ENCODE measurements at places on chromosomes 3 and 15.

- no peak for DNase-seq
Observed at GRCh38 chr15:81653259-81653658, 279.2 kb upstream of the TMC3 start.

DNA sequence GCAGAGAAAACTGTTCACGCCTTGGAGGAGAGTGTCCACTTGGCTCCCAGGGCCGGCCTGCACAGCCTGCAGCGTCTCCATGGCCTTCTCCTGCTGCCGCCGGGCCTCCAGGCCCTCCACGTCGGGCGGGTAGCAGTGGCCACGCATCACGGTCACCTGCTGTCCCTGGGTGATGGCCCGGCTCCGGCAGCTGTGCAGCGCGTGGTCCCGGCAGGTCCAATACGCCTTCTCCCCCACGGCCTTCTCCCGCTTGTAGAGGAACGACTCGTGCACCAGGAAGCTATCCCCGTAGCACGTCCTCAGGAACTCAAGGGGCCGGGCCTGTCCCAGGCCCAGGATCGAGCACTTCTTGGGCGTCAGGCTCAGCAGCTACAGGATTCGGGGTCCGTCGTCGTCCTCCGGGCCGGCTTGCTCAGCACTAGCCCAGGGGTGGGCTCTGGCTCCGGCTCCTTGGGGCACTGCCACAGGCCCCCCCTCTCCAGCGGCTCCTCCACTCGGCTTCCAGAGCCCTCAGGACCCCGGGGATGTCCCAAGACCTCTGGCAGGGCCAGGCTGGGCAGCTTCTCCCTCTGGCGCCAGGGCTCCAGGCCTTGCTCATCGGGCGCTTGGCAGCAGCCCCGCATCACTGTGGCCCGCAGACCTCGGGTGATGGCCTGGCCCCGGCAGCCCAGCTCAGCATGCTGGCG, 83.6 kb upstream of the FXR1 start:
- DNase-seq: no peak

GRCh38 chr3:109023167-109023566, 69.5 kb upstream of the GUCA1C start:
- no peak for DNase-seq

- no peak for DNase-seq
Observed at GRCh38 chr15:63984331-63984730, 62.0 kb downstream of the DAPK2 start.

- DNase-seq: no peak
Observed at GRCh38 chr15:69756440-69756839, 303.8 kb downstream of the RPLP1 start.

DNA sequence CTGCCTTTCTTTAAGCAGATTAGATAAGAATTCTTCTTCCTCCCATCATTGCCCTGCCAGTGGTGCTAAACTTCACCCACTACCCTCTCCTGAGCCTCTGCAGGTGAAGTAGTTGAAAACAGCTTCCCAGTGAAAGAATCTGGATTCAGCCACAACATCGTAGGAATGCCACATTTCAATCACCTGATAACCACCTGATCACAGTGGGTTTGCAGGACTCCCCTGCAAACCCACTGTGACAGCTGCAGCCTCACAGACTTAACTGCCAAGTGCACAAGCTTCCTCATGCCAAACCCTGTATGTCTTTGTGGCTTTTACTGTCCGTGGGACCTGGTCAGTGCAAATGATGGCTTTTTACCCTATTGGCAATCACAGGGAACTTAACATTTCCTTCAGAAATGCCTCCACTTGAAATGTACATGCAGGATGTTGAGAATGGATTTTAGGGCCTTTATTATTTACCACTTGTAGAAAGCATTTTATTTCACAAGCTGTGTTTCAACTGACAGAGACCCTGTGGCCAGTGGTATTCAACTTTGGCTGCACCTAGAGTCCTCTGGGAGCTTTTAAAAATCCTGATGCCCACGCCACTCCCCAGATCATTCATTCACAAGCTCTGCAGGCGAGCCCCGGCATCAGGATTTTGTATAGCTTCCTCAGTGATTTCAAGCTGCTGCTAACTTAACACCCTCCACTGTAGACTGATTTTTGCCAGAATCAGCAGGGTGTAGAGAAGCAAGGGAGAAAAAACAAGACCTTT, 49.1 kb downstream of the OXNAD1 start:
- no peak for DNase-seq

GRCh38 chr3:188348435-188349244, 194.7 kb downstream of the LPP start:
- DNase-seq: peak; percentile 90

DNA sequence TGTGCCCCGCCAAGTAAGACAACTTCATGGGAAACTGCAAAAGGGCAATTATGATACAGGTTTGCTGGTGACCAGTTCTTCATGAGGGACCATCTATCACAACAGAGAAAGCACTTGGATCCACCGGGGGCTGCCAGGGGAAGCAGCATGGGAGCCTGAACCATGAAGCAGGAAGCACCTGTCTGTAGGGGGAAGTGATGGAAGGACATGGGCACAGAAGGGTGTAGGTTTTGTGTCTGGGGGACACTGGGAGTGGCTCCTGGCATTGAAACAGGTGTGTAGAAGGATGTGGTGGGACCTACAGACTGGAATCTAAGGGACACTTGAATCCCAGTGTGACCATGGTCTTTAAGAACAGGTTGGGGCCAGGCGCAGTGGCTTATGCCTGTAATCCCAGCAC, 22.6 kb downstream of the MKRN2 start:
- no peak for DNase-seq
